Left forelimb (tissue), 1 donor: ENCODE measurements at places on chromosomes 16 and 17.

GRCh38 chr16:12551530-12551929 is 252.2 kb downstream of the CPPED1 start:
- DNase-seq, result no peak

- DNase-seq, result no peak
Observed at GRCh38 chr17:39791111-39791992, 53.6 kb downstream of the GRB7 start.

GRCh38 chr17:75478508-75478907 is 22.1 kb downstream of the TMEM94 start:
- DNase-seq, result no peak

DNA sequence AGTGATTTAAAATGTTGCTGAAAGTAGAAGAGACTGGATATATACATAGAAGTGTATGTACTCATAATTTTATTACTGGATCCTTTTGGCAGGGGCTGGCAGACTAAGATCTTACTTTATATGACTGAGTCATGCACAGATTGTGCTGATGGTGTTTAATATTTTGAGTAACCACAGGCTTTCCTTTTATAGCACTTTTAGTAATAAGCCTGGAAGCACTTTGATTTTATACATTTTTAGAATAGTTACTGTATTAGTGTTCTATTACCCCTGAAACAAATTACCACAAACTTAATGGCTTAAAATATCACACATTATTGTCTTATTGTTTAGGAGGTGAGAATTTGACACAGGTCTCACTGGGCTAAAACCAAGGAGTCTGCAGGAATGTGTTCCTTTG is 113.4 kb upstream of the CDH8 start:
- DNase-seq, result no peak

DNA sequence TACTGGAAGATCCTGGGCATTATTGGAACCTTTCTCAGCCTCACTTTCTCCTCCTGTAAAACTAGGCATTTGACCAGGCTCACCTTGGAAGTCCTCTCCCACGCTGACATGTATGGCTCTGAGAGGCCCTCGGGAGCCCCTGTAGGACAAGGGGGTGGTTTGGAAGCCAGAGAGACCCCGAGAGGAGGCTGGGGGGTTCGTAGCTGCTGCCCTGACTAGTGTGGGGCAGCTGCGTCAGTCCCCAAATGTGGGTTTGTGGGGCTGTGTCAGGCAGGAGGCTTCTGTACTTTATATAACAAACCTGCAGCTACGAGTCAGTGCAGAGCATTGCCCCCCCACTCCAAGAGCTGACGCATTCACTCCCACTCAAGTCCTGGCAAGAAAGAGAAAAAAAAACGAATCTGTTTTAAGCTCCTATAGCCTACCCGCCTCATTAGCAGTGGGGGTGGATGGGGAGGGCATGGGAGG is 1.8 kb downstream of the CX3CL1 start:
- DNase-seq, result no peak

DNA sequence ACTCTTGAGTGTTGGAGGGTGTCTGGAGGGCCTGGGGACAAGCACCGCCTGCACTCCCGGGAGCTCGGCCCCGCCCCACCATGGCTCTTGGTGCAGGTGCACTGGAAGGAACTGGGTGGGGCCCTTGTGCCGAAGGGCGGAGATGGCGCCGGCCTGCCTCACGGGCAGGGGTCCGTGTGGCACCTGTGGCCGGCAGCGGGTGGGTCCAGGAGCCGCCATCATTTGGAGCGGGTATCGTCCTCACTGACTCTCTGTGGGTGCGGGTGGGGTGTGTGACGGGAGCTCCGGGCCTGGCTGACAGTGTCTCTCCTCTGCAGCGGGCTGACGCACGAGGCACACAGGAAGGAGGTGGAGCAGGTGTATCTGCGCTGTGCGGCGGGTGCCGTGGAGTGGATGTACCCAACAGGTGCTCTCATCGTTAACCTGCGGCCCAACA is 5.2 kb downstream of the METRNL start:
- DNase-seq, result no peak

- no peak for DNase-seq
Observed at GRCh38 chr17:18184143-18185031, 759 bp downstream of the ALKBH5 start.

GRCh38 chr17:14605267-14605599 is 304.4 kb downstream of the HS3ST3B1 start:
- no peak for DNase-seq

DNA sequence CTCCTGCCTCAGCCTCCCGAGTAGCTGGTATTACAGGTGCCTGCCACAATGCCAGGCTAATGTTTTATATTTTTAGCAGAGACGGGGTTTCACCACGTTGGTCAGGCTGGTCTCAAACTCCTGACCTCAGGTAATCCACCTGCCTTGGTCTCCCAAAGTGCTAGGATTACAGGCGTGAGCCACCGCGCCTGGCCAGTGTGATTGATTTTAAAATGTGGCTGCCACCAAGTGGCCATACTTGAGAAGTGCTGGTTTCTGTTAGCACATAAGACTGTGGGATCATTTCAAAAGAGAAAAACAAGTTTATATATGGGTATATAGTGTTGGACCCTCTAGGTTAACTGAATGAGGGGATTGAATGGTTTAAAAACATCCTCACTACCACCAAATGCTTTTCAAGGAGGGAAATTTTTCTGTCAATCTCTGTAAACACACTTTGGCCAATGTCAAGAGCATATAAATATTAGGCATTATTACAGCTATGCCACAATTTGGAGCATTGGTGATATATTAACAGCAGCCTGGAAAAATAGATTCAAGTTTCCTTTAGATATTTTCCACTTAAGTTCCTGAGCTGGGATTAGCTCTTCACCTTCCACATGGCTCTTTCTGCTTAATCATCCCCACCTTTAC is 13.5 kb upstream of the DHRS13 start:
- no peak for DNase-seq

- no peak for DNase-seq
Observed at GRCh38 chr16:83669456-83669855, 138.3 kb upstream of the HSBP1 start.

GRCh38 chr16:25140459-25140858 is 28.9 kb downstream of the LCMT1 start:
- no peak for DNase-seq

- DNase-seq, result no peak
Observed at GRCh38 chr16:73319737-73320136, 271.8 kb upstream of the ZFHX3 start.

GRCh38 chr17:82668631-82669099 is 20.4 kb upstream of the WDR45B start:
- DNase-seq, result no peak

GRCh38 chr17:82674656-82675475 is 23.6 kb downstream of the RAB40B start:
- DNase-seq, result no peak

DNA sequence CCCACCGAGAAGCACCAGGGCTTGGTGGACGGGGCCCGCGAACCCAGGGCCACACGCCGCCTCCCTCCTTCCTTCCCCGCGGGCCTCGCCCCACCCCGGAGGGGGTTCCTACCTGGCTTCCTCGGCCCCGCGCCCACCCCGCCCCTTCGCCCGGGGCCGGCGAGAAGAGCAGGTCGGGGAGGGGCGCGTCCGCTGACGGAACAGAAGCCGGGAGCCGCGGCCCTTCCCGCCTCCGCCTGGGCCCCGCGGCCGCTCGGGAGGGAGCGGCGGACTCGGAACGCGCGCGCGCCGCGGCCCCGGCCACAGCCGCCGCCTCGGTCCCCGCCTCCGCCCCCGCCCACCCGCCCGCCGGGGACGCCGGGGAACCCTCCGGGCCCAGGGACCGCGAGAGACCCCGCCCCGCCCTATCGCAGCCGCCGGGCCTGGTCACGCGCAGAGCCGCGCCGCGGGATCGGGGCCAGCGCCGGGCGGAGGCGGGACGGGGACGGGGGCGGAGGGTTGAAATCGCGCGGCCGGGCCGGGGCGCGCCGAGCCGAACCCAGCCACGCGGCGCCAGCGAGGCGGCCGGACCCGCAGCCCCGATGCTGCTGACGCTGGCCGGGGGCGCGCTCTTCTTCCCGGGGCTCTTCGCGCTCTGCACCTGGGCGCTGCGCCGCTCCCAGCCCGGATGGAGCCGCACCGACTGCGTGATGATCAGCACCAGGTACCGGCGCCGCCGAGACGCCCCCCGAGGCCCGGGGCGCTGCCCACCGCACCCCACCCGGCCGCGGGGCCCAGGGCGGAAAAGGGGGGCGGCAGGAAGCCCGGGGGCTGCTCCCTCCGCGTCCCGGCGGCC is at the start of gene TLCD3A:
Gene TLCD3A, plus strand, starts transcription at position 530 of the 835 bp plus-strand sequence. Its CDS starts 52 bp downstream, at position 582.
- DNase-seq, result peak; percentile 85

- DNase-seq, result no peak
Observed at GRCh38 chr17:76273445-76274111, 8.4 kb downstream of the UBALD2 start.
